ENCODE measurements at places on chromosomes 2 and 18.

GRCh38 chr2:195507447-195508138 lies 149.4 kb upstream of the SLC39A10 start:
- DNase-seq, result no peak

GRCh38 chr2:33131749-33132148 lies 185.0 kb downstream of the LTBP1 start:
- no peak for DNase-seq

DNA sequence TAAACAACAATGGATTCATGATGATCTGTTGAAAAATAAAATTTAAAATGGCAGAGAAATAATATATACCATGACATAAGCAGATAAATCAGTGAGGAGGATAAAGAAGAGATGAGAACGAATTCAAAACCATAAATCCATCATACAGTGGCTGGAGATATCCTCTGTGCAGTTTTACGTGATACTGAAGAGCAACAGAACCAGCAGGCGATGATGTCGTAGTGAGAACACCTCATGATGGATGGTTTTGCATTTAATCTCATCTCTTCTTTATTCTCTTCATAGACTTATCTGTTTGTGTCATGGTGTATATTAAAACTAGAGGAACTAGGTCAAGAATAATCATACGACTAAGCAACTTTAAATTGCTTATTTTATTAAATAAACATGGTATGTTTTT lies 56.3 kb downstream of the TNFRSF11A start:
- DNase-seq, result no peak

GRCh38 chr2:227406177-227407031 lies 18.7 kb upstream of the SCYGR1 start:
- no peak for DNase-seq

DNA sequence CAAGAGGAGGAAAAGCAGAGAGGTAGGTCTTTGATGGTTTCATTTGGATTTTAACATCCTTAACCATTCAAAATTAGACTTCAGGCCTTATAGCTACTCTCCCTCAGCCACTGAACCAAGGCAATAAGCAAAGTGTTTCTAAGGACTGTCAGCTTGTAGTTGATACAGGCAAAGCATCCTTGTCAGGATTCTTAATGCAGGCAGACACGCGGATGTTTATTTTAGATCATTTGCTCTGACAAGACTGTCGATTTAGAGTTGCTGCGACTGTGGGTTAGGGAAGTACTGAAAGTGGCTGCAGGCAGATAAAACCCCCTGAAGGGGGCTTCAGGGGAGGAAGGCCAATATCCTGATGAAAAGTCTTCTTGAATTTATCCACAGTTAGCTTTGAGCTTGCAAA lies 46.6 kb downstream of the CDH20 start:
- DNase-seq, result no peak

GRCh38 chr2:73862987-73863386 lies 29.8 kb upstream of the ACTG2 start:
- no peak for DNase-seq

DNA sequence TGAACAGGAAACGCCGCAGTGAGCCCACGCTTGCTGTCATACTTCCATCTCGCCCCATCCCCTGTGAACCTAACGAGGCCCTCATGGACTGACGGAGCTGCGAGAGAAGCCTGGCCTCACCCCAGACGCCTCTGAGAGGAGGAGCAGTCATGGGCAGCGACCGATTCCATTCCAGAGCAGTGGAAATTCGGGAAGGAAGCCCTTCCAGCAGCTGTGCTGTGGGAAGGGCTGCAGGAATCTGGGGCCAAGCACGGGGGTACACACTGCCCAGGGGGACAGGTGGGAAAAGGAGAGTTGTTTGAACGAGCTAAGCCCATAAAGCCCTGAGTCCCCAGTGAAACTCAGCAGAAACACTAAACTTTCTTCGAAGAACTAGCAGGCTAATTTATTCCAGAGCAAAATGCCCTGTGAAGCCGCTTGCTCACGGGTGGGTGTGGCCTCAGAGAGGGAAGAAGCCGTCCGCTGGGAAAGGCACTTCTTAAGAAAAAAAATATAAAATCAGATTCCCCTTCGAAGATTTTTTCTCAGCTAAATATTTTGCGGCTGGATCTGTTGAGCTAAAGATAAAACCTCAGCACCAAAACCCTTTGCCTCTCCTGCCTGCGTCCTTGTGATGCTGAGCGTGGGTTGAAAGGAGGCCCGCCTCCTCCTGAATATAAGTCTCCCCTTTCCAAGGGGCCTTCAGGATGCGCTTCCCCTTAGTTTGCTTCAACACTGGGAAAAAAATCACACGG lies 38.2 kb downstream of the ANKMY1 start:
- DNase-seq, result no peak

GRCh38 chr2:159226059-159226461 lies 60.4 kb downstream of the WDSUB1 start:
- DNase-seq, result no peak

- DNase-seq, result no peak
Measured at GRCh38 chr2:165679621-165680020, 114.4 kb downstream of the GALNT3 start.

GRCh38 chr2:224982910-224983711 lies 59.2 kb downstream of the DOCK10 start:
- no peak for DNase-seq

DNA sequence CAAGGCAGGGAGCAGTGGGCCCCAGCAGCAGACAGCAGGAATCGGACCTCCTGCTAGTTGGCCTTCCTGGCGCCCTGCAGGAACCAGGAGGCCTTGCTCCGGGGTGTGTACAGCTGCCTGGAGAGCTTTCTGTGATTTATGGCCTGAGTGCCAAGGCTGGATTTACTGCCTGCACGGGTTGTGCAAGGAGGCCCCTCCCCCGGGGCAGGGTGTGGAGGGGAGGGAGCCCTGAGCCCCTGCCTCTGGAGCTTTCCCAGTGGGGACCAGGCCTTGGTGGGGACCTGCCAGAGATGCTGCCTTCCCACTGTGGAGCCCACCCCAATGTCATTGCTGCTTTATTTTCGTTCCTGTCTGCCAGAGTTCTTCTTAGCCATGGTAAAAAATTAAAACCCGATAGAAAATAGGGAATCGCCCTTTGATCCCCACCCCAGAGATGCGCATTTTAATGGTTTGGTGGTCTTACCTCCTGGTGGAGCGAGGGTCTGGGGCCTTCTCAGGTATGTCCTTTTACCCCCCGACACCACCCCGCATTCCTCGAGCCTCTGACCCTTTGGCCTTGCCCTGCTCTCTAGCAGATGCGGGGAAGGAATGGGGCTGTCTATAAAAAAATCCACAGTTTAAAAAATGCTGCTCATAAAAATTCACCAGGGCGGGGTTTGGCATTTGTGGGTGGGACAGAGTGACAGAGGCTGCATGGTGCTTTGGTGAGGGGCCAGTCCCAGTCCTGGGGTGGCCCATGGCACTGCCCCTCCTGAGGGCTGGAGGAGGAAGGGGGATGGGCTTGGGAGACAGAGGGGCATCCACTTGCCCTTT lies 6.9 kb upstream of the RALB start:
- no peak for DNase-seq

GRCh38 chr2:191187105-191187829 lies 36.5 kb upstream of the STAT4 start:
- DNase-seq, result no peak

DNA sequence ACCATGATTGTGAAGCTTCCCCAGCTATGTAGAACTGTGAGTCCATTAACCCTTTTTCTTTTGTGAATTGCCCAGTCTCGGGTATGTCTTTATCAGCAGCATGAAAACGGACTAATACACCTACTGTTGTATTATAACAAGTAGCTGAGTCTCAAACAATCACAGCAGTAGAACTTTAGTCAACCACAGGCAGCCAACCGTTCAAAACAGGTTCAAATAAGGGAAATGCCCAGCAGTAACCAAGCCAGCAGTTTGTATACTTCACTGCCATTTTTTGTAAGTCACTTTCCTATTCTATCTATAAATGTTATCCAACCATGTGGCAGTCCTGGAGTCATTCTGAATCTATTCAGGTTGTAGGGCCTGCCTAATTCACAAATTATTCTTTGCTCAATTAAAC lies 1560.6 kb upstream of the SLC39A10 start:
- no peak for DNase-seq

DNA sequence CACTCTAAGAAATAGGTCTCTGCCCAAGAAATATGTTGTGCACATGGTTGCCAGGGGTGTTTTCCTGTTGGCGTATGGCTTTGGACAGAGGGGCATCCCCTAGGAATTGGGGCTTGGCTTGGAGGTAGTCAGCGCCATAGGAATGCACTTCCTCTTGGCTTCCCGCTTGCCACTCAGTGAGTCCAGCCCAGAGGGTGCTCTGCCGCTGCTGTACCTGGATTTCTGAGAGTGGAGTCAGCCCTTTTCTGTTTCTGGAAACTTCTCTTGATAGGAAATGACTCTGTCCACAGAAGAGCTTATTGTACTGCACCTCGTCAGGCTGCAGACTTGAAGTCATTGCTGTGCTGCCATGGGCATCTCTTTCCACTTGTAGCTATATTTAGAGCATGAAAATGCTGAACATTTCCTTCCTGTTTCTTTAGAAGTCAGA lies 116.7 kb upstream of the MGAT5 start:
- DNase-seq, result no peak

DNA sequence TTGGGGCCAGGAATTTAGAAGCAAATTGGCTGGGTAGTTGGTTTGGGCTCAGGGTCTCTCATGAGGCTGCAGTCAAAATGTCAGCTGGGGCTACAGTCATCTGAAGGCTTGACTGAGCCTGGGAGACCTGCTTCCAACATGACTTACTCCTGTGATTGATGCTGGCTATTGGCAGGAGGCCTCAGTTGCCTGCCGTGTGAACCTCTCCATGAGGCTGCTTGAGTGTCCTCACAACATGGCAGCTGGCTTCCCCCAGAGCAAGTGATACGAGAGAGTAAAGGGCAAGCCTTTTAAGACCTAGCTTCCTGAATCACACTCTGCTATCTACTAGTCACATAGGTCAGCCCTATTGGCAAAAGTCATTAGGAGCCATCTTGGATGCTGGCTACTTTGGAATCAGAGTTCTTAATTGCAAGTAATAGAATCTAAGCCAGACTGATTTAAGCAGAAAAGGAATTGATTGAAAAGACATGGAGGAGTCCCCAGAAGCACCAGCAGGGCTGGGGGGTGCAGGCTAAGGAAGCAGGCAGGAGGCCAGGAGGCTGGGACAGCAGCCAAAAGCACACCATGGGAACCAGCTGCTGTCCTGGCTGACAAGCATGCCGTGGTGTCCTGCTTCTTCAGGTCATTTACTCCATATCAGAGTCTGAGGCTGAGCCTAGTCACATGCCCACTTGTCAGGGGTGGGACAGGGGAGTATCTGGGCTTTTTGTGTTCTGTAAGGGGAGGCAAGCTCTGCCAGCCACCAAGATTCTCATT lies 7.8 kb upstream of the GIGYF2 start:
- DNase-seq, result no peak

DNA sequence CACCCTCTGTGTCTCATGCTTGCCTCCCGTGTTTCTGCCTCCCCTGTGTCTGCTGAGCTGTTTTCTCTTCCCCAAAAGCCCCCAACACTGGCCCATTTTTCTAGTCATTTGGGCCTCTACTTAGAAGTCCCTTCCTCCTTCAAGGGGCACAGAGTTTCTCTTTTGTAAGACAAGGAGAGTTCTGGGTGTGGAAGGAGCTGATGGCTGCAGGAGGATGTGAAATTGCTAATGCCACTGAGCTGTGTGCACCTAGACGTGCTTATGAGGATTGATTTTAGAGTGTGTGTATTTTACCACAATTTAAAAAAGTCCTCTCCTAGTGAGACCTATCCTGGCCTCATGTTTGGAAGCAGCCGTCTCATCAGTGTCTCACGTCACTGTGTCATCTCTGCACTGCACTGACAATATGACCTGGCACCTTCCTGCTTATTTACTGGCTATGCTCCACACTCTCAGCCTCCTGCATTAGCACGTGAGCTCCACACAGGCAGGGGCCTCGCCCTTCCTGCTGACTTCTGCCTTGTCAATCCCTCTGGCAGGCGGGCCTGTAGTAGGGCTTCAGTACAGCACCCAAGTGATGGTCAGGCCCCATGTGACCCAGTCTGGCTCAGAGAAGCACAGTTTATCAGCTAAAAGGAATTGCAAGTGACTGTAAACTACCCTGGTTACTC lies 8.0 kb upstream of the MBP start:
- DNase-seq, result peak; percentile 18

DNA sequence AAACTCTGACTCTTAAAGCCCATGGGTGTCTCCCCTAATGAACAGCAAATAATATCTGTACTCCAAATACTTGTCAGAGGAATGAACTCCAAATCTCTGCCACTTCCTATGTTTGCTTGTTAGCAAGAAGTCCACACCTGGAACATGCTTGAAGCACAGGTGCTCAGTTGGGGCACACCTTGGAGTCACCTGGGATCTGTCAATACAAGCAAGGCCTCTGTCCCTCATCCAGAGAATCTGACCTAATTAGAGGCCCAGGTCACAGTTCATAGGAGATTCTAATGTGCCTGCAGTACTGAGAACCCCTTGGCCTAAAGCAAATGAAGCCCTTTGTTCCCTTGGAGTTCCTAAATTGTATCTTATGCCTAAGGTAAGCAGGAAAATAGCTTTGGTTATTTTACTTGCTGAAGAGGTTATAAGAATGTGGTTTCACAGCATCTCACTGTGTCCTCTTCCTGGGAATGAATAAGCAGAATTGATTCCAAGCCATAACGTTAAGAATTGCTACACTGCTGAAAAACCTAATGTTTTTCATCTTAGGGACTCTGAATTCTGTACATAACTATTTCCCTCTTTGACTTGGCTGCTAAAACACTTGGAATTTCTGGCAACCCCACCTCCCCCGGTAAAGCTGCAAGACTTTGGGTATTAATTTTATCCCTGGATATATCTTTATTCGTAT lies 113.4 kb downstream of the PIEZO2 start:
- DNase-seq, result no peak

DNA sequence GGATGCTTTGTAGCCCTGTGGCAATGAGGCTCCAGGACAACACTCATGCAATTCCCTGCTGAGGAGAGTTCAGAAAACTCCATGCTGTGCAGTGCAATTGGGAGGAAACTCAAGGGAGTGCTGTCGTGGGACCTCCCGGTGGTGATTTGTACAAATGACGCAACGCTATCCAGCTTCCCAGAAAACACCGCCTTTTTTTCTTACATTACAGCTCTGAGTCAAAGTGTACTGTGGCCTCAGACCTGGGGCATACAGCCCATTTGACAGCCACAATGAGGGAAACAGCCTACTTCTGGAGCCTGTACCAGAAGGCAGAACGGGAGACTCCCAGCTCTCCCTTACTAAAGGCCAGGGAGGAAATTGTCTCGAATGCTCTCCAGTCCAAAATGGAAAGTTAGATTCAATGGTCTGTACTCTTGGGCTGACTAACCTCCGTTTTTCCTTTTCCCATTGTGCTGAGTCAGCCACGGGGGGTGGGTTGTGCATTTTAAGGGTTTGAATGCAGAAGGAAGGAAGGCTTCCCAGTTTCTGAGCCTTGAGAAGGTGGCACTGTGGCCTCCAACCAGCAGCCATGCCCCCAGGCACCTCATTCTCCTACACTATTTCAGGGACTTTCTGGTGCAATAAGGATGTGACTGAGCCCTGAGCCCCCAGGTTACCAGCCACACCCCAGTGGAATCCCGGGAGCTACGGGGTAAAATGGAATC lies 16.4 kb upstream of the CYP1B1 start:
- no peak for DNase-seq

All from stimulated activated naive CD4-positive, alpha-beta T cell treated with Interleukin-2 at 50 U/mL for 16 hours (primary cell).